ENCODE measurements at places on chromosomes 1 and 21.

DNA sequence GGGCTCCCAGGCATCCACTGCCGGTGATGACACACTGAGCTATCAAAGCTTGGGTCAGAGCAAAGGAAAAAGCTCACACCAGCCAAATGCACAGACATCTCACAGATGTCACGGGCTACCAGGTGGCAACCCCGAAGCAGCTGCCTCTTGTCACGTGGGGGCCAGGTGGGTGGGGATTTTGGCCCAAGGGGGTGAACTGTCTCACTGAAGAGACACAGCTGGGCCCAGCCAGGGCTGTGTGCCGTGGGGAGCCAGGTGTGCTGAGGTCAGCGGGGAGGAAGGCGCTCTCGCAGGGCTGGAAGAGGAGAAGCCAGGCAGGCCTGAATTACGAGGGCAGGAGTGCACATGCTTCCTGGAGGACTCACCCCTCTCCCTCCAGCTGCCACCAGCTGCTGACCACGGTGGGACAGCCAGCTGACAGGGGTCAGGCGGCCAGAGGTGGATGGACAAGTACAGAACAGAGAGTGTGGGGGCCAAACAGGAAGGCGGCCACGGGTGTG lies 32.4 kb downstream of the KCNN3 start:
- no peak for DNase-seq

- no peak for DNase-seq
Measured at GRCh38 chr1:183528577-183528976, 56.3 kb downstream of the SMG7 start.

DNA sequence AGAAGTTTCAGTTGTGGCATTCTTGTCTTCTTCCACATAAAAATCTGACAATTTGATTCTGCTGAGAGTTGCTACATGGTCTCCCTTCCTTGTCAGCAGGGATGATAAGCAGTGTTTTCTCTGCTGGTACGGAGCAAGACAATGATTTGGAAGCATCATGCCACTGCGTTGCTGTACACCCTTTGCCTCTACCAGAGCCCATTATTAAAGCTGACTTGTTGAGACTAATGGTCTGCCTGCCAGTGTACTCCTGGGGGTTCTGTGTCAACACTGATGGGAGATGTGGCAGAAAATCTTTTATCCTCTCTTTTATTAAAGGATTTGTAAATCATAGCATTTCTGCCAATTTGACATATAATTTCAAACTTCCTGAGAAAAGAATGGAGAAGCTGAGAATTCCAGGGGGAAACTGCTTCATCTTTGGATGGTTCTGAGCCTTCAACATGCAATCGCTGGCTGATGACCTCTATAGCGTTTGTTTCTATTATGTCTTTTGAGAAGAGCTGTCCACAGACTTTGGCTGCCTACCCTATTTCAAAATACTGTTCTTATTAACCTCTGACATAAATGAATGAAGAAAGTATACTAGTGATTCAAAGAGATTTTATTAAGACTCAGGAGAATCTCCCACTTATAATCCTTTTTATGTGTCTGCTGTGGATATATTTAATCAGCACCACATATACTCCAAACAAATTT lies 47.9 kb upstream of the DYNLT5 start:
- DNase-seq = no peak

- no peak for DNase-seq
Measured at GRCh38 chr1:157399343-157399983, 152.9 kb downstream of the FCRL5 start.
